Activated T-helper 1 cell treated with anti-CD3 and anti-CD28 coated beads, Interleukin-2, amount 50 U/mL, for 16 hours (primary cell): ENCODE measurements at places on chromosomes 7 and 10.

DNA sequence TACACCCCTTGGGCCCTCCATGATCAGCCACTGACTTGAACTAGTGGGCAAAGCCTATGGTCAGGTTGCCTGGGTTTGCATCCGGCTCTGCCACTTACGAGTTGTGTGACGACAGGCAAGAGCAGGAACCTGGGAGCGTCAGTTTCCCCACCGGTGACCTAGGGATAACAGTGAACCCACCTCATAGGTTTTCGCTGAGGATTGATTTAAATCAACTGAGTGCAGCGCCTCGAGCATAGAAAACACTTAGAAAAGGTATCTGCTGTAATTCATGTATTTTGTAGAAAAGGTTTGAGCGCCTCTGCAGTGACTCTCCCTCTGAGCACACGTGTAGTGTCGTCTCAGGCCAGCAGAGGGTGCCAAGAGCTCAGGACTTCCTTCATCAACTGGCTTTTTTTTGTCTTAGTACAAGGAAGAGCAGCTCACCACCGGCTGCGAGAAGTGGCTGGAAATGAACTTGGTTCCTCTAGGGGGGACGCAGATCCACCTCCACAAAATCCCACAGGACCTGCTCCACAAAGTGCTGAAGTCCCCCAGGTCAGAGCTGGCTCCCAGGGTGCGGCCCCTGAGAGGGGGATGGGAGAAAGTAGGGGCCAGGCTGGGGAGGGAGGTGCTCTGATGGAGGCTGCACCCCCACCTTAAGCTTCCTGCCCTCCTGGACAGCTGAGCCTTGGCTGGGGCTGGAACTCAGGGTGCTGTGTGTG, 27.7 kb downstream of the BTBD16 start:
- peak; percentile 20 for DNase-seq

GRCh38 chr10:29669149-29669548, 34.4 kb upstream of the SVIL start:
- DNase-seq, result no peak

DNA sequence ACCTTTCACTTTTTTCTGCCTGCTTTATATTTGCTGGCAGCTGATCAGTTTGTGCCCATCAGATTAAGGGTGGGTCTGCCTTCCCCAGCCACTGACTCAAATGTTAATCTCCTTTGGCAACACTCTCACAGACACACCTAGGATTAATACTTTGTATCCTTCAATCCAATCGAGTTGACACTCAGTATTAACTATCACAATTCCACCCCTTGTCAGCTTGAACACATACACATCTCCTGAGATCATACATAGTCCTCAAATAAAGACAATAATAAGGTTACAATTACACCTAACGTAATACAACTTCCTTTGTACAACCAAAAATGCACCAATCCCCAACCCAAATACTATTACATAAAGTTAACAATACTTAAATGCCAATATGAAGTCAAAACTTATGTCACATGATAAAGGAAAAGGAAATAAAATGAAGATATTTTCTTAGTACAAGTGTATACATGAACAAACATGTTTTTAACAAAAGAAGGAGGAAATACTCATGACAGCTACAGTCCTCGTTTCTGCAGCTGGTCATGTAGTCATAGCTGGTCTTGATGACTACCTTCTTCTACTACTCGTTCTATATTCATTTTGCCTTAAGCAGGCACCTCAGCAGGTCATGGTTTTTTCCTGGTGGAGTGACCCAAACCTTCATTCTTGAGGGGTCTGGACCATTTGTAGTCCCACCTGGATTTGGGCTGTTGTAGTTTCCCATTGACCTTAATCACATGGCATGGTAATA, 96.7 kb upstream of the CABCOCO1 start:
- no peak for DNase-seq

DNA sequence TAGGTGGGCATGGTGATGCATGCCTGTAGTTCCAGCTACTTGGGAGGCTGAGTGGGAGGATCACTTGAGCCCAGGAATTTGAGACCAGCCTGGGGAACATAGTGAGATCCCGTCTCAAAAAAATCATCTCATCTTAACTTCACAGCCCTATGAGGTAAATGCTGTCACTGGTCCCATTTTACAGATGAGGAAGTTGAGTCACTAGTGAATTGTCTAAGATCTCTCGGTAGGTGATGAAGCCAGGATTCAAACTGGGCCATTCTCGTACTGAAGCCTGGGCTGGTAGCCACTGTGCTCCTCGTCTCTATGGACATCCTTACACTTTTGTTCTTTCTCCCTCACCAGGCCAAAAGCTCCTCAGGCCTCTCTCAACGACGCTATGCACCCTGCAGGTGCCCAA, 6.4 kb downstream of the SLIT1 start:
- DNase-seq, result no peak

DNA sequence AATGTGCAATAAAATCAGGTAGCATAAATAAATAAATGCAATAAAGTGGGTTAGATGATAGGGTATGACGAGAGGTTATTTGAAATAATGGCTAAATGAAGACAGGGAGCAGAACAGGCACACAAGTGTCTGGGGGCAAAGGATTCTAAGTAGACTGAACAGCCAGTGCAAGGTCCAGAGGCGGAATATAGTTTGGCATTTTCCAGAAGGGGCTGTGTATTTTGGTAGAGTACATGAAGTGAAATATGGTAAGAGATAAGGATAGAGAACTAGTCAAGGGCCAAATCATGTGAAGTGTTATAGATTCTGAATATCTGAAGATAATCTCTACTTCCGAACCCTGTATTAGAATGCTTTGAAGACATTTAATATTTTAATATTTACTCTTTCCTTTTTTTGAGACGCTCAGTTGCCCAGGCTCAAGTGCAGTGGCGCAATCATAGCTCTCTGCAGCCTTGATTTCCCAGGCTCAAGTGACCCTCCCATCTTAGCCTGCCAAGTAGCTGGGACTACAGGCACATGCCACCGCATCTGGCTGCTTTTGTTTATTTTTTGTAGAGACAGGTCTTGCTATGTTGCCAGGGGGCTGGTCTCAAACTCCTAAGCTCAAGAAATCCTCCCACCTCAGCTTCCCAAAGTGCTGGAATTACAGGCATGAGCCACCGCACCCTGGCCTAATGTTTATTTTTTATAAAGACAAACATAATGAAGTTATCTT, 44.4 kb upstream of the CD36 start:
- no peak for DNase-seq

- no peak for DNase-seq
Observed at GRCh38 chr10:60703266-60704041, 74.8 kb upstream of the CDK1 start.

GRCh38 chr10:112807013-112807412, 143.0 kb upstream of the TCF7L2 start:
- no peak for DNase-seq

GRCh38 chr10:76350583-76350982, 919.2 kb downstream of the LRMDA start:
- no peak for DNase-seq

- DNase-seq, result no peak
Observed at GRCh38 chr10:78805176-78805575, 263.6 kb upstream of the ZMIZ1 start.

DNA sequence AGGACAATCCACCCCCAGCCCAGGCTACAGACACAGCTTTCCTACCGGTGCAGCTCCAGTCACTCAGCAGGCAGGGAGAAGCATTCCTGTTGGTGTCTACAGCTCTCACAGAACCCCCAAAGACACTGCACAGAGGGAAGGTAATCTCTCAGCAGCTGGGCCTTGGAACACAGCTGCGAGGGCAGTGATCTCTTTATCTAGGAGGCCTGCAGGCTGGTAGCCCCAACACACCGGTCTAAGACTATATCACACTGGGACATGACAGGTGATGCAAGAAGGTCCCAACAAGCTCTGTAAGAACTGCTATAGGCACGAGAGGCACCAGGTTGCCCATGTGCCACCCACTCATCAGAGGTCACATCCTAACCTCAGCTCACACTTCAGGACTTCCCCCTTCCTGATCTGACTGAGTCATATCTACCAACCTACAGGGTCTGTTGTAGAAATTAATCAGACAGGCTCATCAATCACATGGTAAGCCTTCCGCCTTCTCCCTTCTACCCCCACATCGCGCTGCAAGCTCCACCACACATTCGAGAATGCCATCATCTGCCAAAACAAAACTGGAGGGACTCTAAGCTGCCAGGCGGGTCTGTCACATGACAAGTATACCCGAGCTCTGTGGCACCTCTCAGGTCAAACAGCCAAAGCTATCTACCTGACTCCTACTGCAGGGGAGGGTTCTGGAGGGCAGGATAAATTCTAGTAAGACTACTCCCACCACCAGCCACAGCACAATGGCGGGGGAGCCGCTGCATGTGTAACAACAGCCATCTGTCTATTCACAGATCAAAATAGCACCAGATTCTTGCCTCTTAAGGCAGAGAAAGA, 26.1 kb downstream of the FAM53B start:
- peak; percentile 50 for DNase-seq

DNA sequence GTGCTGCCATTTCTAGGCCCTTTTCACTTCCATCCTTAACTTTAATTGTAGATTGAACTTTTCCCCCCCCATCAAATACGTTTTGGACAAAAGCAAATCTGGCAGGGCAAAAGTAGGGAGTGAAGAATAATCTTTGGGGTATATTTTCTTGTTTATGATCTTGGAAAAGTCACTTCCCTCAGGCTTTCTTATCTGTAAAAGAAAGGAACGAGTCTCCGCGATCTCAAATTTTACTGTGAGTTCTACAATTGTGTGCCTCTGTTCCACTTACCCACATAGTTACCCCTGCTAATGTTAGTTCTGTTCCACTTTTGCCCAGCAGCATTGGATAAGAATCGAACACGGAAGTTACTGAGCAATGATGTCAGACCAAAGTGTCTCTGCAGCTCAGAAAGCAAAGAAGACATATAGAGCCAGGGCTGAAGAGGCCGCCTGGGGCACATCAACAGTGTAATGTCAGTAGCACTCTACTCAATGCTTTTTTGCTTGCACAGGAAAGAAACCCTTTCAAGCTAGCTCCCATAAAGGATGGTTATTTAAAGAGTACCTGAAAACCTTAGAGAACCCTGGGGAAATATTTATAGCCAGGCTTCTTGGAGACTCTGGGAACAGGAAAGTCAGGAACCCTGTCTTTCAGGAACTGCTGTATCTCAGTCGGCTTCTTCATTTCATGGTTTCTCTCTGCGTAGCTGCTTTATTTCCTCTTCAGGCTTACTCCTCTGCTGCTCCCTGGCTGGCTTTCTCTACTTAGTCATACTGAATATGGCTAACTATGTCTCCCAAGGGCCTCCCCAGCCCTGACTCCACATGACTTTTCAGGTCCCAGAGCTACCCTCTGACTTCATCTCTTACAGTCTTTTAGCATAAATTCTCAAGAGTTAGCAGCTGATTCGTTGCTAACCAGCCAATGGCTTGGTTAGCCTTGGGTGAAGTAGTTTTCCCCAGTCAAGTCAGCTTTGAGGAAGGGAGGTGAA, 123.7 kb upstream of the FAM3C start:
- no peak for DNase-seq

DNA sequence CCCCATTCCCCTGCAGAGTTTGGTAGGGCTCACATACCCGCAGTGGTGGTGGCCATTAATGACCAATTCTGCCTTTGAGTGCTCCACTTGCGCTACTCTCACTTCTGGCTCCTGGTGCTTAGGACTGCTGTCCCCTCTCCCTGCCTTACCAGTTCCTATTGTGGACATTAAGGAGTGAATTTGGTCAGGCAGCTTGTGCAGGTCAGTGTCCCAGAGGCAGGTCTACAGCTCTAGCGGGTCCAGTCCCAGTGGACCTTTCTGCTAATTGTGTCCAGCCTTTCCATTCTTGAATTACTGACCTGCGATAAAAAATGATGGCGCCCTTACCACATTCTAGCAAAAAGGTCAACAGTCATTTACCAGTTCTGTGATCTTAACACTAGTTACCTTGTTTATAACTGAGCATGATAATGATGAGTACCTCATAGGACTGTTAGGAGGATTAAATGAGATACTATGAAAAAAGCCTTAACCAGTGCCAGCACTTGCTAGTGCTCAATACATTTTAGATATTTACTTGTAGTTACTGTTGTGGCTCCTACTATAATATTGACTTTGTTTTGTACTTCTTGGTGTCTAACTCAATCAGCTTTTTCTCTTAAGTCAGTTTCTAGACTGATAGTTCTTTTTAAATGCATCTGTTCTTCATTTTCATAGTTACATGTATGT, 14.1 kb downstream of the ST7 start:
- DNase-seq, result no peak

DNA sequence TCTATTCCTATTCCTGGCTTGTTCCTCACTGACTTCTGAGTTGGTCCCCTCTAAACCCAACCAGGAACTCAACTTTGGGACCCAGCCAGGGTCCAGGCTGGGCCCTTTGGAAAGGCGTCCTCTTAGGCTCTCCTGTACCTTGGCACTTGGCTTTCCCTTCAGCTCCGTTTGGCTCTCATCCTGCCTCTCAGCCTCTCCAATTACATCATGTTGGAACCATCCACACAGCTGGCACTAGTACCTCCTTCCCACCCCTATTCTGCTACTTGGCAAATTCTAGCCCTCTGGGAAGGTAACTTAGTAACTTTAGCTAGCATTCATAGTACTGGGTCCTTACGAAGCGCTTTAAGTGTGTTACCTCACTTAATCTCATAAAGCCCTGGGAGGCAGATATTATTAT, 205.3 kb upstream of the HABP2 start:
- no peak for DNase-seq

DNA sequence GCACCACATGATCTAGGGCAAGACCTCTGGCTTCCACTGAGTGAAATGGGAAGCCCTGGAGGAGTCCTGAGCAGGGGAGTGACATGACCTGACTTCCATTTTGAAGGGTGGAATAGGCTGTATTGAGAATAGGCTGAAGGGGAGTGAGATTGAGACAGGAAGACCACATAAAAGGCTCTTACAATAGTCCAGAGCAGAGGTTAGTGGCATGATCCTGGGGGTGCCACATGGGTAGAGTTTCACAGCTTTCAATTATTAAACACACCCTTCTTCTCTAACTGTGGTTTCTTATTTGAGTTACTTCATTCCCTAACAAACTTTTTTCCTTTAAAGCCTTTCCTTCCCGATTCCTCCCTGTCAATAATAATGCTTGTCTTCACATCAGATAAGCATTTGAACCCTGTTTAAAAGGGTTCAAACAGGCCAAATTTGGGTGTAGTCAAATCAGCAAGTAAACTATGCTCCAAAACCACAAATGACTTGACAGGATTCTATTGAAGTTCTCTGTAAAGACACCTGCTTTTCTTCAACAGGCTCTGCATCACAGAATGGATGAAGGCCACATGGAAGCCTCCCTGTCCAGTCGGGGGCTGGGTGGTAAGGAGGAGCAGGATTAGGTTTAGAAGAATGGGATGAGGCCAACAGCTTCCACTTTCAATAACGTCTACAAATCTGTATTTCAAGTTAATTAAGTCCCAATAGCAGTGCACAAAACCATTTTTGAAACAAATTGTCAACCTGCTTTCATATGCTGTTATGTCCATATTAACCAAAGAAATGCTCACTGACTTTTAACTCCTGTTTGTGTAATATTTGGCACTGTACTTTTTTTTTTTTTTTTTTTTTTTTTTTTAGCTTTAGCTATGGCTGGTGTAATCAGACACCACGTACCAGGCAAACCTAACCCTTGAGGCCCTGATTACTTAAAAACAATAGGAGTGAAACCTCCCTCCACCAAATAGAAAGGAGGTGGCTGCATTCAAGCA, 131.9 kb downstream of the NRCAM start:
- no peak for DNase-seq
